ENCODE measurements at places on chromosomes 6 and 20.

GRCh38 chr6:36676141-36677058 lies 2.1 kb upstream of the CDKN1A start:
- DNase-seq: no peak

DNA sequence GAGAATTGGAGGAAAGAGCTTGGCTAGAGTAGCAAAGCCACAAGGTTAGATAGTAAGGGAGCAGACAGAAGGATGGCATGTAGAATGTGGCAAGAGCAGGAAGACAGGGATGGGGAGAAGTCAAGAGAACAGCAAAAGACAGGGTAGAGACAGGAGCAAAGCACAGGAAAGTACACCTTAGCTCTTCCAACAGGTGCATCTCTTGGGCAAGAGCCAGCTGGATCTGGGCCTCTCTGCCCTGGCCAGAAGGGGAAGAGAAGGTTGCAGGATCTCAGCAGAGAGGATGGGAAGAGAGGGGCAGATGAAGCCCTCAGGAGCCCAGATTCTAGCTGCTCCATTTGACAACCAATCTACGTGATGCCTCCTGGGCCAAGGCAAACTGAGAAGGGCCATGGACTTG lies 16.7 kb downstream of the SCUBE3 start:
- no peak for DNase-seq

DNA sequence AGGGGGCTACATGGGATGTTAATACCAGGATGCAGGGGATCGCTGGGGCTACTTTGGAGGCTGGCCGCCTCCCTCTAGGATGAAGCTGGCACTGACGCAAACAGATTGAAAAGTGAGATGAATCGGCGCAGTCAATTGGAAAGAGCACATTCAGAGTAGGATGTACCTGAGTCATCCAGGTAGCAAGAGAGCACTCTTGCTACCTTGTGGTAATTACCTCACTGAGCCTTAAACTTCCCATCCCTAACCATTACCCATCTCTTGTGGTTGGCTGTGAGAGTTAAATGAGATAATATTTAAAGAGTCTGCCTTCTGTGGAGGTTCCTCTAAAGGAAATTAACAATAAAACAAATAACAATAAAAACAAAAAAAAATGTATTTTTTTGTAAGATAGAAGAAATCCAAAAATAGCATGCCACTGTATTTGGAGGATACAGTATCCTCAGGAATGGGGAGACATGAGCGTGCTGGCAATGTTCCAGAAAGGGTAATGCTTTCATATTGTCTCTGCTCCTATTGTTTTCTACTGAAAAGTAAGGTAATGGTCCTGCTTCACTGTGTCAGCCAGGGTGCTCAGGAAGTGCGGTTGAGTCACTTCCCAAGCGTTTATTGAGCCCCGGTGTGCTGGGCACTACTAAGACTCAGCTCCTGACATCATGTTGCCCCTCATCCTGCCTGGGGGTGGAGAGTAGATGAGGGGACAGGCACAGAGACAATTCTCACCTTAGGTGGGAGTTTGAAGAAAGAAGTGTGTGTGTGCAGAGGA lies 301.1 kb downstream of the EYA4 start:
- no peak for DNase-seq

GRCh38 chr20:32155017-32155981 lies 45.8 kb downstream of the TM9SF4 start:
- DNase-seq: peak; percentile 68

- DNase-seq: no peak
These were observed 197.4 kb downstream of the PTPRK start for GRCh38 chr6:128323011-128323410.

DNA sequence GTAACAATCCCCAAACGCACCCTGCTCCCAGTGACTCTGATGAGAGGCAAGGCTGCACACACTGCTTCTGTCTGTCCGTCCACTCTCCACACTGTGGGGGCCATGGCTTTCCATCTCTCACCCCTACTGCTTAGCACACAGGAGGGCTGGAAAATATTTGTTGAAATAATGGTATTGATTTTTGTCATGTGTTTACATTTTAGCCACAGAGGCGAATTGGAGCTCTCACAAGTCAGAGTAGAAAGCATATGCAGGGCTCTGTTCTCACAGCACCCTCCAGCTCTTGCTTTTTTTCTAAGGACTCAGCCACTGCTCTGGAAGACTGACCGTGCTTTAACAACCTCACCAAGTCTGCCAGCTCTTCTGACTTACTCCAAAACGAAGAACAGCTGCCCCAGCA lies 273.8 kb downstream of the GMDS start:
- DNase-seq: no peak

GRCh38 chr20:21706261-21707195 lies 1.1 kb downstream of the PAX1 start:
- no peak for DNase-seq

DNA sequence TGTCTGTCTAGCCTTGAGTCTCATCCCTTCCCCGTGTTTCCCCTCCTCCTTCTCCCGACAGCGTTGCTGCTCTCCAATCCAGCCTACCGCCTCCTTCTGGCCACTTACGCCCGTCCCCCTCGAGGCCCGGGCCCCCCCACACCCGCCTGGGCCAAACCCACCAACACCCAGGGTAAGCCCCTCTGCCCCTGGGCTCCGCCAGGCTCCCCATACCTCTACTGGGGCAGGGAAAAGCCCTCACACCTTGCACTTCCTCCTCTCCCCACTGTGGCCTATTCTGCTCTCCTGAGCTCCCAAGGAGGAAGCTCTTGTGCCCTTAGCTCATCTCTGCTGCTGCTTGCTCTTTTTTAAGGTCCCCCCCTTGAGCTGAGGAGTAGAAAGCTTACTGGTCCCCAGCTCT lies 11.0 kb downstream of the DDR1 start:
- DNase-seq: no peak

GRCh38 chr6:125586074-125586473 lies 163.4 kb upstream of the HEY2 start:
- DNase-seq: no peak

DNA sequence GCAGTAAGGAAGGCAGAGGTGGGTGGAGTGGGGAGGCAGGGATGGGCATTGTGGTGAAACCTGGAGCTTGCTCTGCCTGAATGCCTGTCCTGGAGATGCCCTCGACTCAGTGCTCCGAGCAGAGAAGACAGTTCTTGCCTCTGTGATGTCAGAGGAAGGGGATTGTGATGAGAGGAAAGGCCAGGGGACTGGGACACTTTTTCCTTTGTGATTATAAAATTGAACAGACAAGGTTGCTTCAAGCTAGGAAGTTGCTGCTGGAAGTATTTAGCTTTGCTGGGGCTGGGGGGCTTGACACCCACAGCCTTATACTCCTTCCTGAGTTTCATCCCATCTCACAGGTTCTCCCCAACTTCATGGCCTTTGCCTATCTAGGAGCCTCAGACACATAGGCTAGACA lies at the start of gene SIRPD:
Gene SIRPD, minus strand, starts transcription at position 101 of the 400 bp plus-strand sequence. Its CDS starts 52 bp downstream, at position 49.
- DNase-seq: no peak

GRCh38 chr20:57872816-57873409 lies 163.1 kb upstream of the PMEPA1 start:
- no peak for DNase-seq

DNA sequence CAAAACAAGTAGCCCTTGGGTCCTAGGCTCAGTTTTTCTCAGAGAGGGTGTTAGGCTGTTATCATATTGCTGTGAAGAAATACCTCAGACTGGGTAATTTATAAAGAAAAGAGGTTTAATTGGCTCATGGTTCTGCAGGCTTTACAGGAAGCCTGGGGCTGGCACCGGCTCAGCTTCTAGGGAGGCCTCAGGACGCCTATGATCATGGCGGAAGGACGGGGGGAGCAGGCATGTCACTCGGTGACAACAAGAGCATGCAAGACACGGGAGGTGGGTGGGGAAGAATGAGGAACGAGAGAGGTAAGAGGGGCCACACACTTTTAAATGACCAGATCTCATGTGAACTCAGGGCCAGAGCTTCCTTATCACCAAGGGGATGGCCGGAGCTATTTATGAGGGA lies 26.9 kb downstream of the CDH26 start:
- DNase-seq: no peak

DNA sequence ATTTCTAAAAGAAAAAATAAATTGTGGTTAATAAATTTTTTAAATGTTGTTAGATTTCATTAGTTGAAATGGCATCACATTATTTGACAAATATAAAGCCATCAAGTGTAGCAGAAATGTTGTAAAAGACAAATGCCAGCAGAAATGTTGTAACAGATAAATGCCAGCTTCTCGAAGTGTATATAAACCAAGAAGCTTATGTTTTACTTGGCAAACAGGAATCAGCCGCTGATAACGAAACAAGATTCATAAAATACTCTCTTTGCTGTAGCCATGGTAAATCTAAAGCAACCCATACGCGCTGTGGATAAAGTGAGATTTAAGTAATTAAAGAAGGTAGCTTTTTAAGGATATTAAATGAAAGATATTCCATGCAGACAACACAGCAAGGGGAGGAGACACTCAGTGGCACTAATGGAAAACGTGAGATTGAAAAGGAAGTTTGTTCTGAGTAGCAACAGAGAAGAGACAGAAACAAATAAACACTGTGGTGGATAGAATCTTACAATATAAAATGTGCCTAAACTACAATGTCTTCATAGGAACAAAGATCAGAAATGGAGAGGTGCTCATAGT lies 29.6 kb downstream of the BTBD9 start:
- no peak for DNase-seq

GRCh38 chr6:134983823-134984222 lies 33.9 kb upstream of the ALDH8A1 start:
- no peak for DNase-seq

GRCh38 chr20:45355209-45356084 lies 7.2 kb upstream of the SDC4 start:
- DNase-seq: no peak
